Endodermal cell (in vitro differentiated cells): ENCODE measurements at places on chromosomes 12 and 14. TPM values are rescaled to one million over a fixed set of nuclear protein-coding genes. Genes with fewer than 3 reads are reported as not detected.
A peak's percentile ranks its signal among the peaks of the same experiment; 100 is the strongest.

DNA sequence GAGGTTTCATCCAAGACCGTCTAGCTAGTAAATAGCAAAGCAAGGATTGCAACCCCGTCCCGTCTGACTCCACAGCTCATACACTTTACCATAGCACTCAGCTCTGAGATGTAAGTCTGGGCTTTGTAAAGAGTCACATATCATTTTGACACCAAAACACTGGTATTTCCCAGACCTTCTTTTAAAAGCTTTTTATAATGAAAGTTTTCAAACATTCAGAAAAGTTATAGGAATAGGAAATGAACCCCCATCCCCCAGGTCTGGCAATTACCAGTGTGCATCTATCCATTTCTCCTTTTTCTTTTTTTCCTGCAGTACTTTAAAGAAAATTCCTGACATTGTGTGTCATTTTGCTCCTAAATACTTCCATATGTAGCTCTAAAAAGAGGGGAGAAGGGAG is 183.6 kb upstream of the CCND2 start:
- H3K36me3 ChIP-seq = no peaks in the 10 kb centered on the region
- H3K27ac ChIP-seq = no peak overlapping the region
- H3K27me3 ChIP-seq = no peaks in the 10 kb centered on the region

- DNase-seq = no peak
- H3K4me1 ChIP-seq = peaks cover 75% of the 10 kb centered on the region
- peak overlapping the region; percentile 15 for H3K4me3 ChIP-seq
- H3K27ac ChIP-seq = peak overlapping the region; percentile 24
Observed at GRCh38 chr14:99573000-99573330, 31.0 kb downstream of the CCDC85C start.

- H3K36me3 ChIP-seq = no peaks in the 10 kb centered on the region
- peak; percentile 94 for DNase-seq
- peak within 1 kb of the TSS; percentile 39 for H3K27ac ChIP-seq
- H3K4me1 ChIP-seq = no peaks in the 10 kb centered on the region
Observed at GRCh38 chr12:20368114-20368650, at the start of gene PDE3A. Gene PDE3A, plus strand, starts transcription at chr12:20368537. Its CDS starts 748 bp downstream, at chr12:20369285.

DNA sequence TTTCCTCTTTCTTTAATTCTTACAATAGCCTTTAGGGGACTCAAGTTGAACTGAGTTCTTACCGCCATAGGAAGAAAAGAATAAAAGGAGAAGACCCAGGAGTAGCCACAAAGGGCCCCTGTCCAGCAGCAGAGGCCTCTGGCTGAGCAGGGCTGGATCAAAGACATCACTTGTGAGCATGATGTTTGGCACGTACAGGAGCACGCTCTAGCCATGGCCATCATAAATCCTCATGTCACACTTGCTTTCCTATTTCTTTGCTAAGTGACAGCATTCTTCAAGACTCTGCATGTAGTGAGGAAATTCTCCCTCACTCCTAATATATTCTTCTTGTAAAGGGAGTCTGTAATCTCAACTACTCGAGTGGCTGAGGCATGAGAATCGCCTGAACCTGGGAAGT is 15.7 kb downstream of the CLEC4C start:
- H3K27me3 ChIP-seq = no peaks in the 10 kb centered on the region
- no peaks in the 10 kb centered on the region for H3K36me3 ChIP-seq
- no peak overlapping the region for H3K4me3 ChIP-seq
- DNase-seq = no peak
- no peaks in the 10 kb centered on the region for H3K4me1 ChIP-seq
- H3K27ac ChIP-seq = no peak overlapping the region

GRCh38 chr12:119804011-119804641 is 73.0 kb downstream of the CIT start:
- DNase-seq = peak; percentile 97
- no peaks in the 10 kb centered on the region for H3K27me3 ChIP-seq
- H3K36me3 ChIP-seq = peaks cover 22% of the 10 kb centered on the region
- no peaks in the 10 kb centered on the region for H3K4me1 ChIP-seq
- H3K27ac ChIP-seq = no peak overlapping the region
- peak overlapping the region; percentile 67 for H3K4me3 ChIP-seq

DNA sequence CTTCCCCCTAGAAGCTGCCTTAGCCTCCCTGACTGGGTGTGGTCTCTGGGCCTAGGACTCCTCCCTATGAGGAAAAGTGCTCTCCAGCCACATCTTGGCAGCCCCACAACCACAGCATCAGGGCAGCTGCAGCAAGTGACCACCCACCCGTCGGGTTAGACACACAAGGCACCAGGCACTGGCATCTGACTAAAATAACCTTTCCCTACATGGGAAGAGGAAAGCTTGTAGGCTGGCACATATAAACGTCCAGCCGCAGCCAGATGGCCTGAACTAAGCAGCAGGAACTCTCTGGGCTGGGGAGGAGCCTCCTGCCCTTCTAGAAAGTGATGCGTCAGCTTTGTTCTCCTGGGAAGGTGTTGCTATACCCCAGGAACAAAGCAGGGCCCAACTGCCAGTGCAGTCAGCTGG is 328.7 kb downstream of the DPF3 start:
- H3K4me1 ChIP-seq = no peaks in the 10 kb centered on the region
- no peaks in the 10 kb centered on the region for H3K36me3 ChIP-seq
- no peaks in the 10 kb centered on the region for H3K27me3 ChIP-seq
- no peak overlapping the region for H3K4me3 ChIP-seq
- no peak overlapping the region for H3K27ac ChIP-seq

DNA sequence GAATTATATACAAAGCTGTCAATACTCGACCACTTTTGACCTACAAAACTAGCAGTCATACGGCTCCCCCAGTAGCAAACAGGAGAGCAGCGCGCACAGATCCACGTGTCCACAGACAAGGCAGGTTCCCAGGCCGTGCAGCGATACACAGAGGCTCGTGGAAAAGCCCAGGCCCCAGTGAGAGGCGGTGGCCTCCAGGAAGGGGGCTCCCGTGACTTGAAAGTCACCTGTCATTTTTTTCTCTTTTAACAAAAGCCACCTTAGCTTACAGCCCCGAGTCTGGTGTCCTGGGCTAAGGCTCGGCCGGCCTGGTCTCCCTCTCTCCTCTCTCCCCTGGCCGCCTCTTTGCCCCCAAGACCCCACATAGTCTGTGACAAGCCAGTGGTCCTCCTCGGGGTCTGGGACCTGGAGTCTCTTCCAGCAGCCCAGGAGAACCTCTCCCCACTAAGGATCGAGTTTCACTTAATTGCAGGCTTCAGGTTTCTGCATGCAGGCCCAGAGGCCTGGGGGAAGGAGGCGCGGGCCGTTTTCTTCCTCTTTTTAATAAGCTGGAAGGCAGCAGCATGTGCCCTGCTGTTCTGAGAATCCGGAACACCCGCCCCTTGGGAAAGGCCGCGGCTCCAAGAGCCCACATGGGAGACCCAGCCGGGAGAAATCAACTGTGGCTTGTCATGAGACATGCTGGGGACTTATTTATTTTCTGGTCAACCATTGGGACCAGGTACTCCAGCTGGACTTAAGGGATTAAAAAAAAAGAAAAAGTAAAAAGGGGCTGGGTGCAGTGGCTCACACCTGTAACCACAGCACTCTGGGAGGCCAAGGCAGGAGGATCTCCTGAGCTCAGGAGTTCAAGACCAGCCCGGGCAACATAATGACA is 15.9 kb downstream of the NCOR2 start:
- H3K27ac ChIP-seq = peak overlapping the region; percentile 68
- DNase-seq = peak; percentile 90
- no peaks in the 10 kb centered on the region for H3K4me1 ChIP-seq
- no peaks in the 10 kb centered on the region for H3K27me3 ChIP-seq

DNA sequence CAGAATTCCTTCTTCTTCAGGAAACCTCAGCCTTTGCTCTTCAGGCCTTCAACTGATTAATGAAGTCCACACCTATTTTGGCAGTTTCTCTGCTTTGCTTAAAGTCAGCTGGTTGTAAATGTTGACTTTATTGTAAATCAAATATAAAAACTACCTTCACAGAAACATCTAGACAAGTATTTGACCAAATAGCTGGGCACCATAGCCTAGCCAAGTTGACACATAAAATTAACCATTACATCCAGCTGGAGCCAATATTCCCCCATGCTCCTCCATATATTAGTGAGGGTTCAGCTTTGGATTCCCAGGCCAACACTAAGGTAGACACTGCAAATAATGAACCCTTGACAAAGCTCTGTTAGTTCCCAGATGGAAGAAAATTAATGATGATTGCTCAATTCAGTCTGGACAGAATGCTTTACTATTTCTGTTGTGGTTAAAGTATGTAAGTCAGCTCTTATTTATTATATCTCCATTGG is 125.5 kb downstream of the ZFP36L1 start:
- H3K4me1 ChIP-seq = peaks cover 5% of the 10 kb centered on the region
- no peaks in the 10 kb centered on the region for H3K36me3 ChIP-seq
- H3K27ac ChIP-seq = no peak overlapping the region
- H3K4me3 ChIP-seq = no peak overlapping the region
- no peak for DNase-seq
- H3K27me3 ChIP-seq = no peaks in the 10 kb centered on the region

DNA sequence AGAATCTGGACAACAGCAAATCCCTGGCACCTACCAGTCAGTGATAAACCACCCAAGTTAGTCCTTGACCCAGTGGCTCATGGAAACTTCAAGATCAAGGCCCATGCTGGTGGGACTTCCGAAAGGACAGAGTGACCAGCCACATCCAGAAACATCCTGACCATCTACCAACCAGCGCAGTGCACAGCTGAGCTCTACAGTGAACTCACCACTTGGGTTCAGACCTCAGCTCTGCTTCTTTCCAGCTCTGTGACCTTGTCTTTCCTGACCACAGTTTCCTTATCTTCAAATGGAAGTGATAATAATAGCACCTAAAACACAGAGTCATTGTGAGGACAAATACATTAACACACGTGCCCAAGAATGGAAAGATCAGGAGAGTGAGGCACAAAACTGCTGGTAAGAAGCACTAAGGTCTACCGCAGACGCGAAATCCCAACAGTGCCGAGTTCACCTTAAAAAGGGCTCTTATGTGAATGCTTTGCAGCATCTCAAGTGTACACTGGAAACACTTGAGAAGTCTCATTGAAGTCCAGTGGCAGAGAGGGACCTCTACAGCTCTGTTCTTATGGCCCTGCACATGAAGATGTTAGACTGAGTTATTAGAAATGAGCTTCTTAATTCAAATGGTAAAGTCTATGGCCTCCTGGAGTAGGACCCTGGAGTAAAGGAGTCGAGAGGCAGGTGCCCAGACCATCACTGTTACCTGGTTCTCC is 128.8 kb downstream of the CCDC60 start:
- no peaks in the 10 kb centered on the region for H3K36me3 ChIP-seq
- no peaks in the 10 kb centered on the region for H3K4me1 ChIP-seq
- H3K27me3 ChIP-seq = no peaks in the 10 kb centered on the region
- H3K27ac ChIP-seq = no peak overlapping the region
- no peak for DNase-seq

- H3K36me3 ChIP-seq = peaks cover 31% of the 10 kb centered on the region
- no peak overlapping the region for H3K27ac ChIP-seq
- no peak overlapping the region for H3K4me3 ChIP-seq
- H3K4me1 ChIP-seq = no peaks in the 10 kb centered on the region
Observed at GRCh38 chr12:110179291-110179690, 55.1 kb downstream of the IFT81 start.

GRCh38 chr12:48379794-48380193 is 29.1 kb upstream of the ZNF641 start:
- DNase-seq = no peak
- peaks cover 28% of the 10 kb centered on the region for H3K27me3 ChIP-seq
- no peaks in the 10 kb centered on the region for H3K36me3 ChIP-seq

Gene LRTM2
- total RNA-seq = 0.21 to 0.40 TPM (median 0.29 TPM) in 3 replicates

Gene FGF6
- total RNA-seq = not detected in 2 replicates

Gene NRIP2
- not detected in 3 replicates for total RNA-seq

Gene BCL7A
- total RNA-seq = 16.7 to 28.9 TPM (median 25.7 TPM) in 3 replicates

Gene RFLNA
- total RNA-seq = 2.0 and 2.1 TPM in 2 replicates

Gene LMNTD1
- 53.2 and 54.7 TPM in 2 replicates for total RNA-seq

Gene SAV1
- total RNA-seq = 42.3 to 73.5 TPM (median 44.0 TPM) in 3 replicates

Gene TAS2R7
- total RNA-seq = not detected in 3 replicates

Gene SLC25A21
- 1.9 and 2.1 TPM in 2 replicates for total RNA-seq

Gene GNB3
- 3.6 to 10.1 TPM (median 10.0 TPM) in 3 replicates for total RNA-seq
